ENCODE measurements at places on chromosomes 5 and 9. TPM values are rescaled to one million over a fixed set of nuclear protein-coding genes. Genes with fewer than 3 reads are reported as not detected.

GRCh38 chr9:120570296-120570695 lies 9.7 kb downstream of the CDK5RAP2 start:
- no peak for DNase-seq

- DNase-seq, result no peak
These were observed 47.1 kb upstream of the MATR3 start for GRCh38 chr5:139246394-139246793.

DNA sequence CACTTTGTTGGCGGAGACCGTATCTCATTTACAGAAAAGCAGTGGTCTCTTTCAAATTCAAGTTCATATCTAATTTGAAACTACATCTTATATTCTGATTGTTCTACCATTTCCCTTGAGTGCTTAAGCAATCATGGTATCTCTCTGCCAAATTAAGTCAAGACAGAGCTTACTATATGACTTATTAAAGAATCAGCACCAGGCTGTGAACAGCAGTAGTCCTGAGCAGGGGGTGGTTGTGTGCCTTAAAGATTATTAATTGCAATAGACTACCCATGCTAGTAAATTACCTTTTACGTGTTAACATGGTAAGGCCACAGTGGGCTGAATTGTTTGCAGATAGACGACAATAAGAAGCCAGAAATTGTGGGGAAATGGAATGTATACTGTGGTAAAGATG lies 21.5 kb downstream of the SNCAIP start:
- DNase-seq, result no peak

DNA sequence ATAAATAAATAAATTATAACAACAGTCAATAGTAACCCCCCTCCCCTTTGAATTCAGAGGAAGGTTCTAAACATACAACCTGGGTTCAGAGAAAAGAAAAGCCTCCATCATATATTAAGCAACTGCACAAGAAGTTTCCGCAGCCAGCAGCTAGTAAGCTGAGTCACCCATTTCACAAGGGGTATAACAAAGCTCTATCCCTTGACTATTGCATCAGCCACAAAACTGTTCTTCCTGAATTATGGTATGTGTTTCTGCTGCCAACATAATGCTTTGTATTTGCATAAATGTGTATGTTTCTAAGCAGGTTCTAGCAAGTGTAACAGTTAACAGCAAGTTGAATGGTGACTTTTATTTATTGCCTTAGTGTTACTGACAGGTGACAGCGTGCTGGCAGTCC lies 6.8 kb upstream of the CEP120 start:
- no peak for DNase-seq

GRCh38 chr9:112278152-112278551 lies 55.3 kb downstream of the PTBP3 start:
- DNase-seq, result no peak

DNA sequence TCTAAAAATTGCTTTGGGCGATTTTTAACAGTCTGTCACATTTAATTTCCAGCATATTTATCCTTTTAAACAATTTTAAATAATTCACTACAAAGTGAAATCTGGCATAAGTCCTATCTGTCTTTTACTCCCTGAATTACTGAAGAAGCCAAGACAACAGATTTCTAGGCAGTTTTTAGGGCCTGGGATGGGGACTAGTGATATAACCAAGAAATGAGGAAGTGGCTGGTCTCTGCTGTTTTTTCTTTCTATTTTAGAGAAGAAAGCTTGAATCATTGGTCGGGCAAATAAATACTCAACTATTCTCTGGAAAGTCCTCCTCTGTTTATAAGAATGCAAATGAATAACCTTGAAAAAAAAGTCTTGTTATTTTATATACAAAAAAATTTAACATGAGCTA lies 79.7 kb upstream of the SSBP2 start:
- no peak for DNase-seq

GRCh38 chr5:180414176-180414575 lies 61.0 kb upstream of the GFPT2 start:
- no peak for DNase-seq

DNA sequence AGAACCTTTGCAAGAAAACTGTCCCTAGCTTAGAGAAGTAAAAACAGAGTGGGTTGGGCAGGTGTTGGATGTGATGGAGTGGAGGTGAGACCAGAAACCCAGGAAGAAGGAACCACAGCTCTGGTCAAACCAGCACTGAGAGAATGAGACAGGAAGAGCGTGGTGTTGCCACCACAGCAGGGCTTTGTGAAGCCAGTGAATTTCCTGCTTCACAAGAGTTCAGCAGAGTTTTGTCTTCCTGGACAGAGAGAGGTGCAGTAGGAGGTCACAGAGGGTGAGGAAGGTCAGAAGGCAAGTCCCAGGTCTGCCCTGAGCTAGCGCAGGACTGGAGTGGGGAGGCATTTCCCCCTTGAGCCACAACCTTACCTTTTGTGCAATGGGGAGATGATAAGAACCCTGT lies 2306.2 kb upstream of the ACO1 start:
- DNase-seq, result peak; percentile 9

DNA sequence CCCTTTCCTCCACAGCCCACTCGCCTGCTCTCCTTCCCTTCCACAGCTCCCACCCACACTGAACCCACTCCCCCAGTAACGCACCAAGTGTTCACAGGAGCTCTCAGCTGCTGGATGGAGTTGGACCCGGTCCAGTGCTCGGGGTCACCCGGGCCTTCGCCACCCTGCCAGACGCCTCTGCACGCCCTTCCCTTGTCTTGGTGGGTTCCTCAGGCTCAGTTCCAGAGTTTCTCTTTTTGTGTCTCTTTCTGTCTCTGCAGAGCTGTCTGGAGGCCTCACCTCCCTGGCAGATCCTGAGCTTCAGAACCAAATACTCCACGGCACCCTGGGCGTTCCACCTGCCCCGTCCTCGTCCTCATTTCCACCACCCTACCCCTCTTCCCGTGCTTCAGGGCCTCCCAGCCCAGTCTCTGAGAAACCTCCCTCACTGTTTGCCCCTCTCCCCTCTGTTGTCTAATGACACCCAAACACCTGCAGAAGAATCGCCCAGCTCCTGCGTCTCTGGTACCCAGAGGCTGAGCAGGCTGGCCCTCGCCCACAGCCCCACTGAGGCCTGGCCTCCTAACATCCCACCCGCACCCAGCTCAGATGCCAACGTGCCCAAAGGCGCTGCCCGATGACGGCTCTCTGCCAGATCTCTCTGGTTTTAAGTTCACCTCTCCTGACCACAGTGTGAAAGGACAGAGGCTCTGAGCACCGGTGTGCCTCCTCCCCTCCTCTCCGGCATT lies 74.3 kb downstream of the COL23A1 start:
- DNase-seq, result no peak

The ARL14EPL gene
- not detected for polyA plus RNA-seq

The EQTN gene
- polyA plus RNA-seq, result not detected

The SLC1A3 gene
- 3.8 TPM for polyA plus RNA-seq

The CD14 gene
- polyA plus RNA-seq, result not detected

The ZDHHC11B gene
- not detected for polyA plus RNA-seq

The LCN2 gene
- polyA plus RNA-seq, result not detected

Measured in GM12878 (cell line).